ENCODE measurements at places on chromosomes 3 and 15. TPM values are rescaled to one million over a fixed set of nuclear protein-coding genes. Genes with fewer than 3 reads are reported as not detected.
A peak's percentile ranks its signal among the peaks of the same experiment; 100 is the strongest.

GRCh38 chr3:100570811-100571210 lies 38.6 kb upstream of the ADGRG7 start:
- H3K27me3 ChIP-seq, result peaks cover 1% of the 10 kb centered on the region
- no peak overlapping the region for H3K27ac ChIP-seq
- no peak overlapping the region for H3K4me3 ChIP-seq

GRCh38 chr3:186178412-186178811 lies 69.5 kb upstream of the ETV5 start:
- no peak overlapping the region for H3K27ac ChIP-seq
- H3K4me1 ChIP-seq, result peaks cover 27% of the 10 kb centered on the region
- no peak overlapping the region for H3K4me3 ChIP-seq
- no peak for DNase-seq
- H3K27me3 ChIP-seq, result peaks cover 2% of the 10 kb centered on the region

DNA sequence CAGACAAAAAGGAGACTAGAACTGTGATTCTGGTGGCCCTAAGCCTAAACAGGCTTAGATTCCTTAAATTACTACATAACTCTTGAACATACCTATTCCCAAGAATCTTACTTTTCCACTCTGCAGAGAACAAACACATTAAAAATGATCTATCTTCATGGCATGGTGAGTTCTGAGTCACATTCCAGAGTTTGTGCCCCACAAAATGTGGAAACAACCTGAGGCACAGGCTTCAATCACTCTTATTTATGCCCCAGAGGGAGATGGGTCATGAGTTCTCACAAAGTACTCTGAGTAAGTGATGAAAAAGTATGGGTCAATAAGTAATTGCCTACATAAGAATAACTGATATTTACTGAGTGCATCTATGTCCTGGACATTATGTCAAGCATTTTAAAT lies 137.5 kb upstream of the SLC2A2 start:
- H3K4me1 ChIP-seq, result peaks cover 11% of the 10 kb centered on the region
- no peak for DNase-seq
- peak overlapping the region; percentile 23 for H3K27ac ChIP-seq

GRCh38 chr3:172317481-172317880 lies 130.8 kb downstream of the GHSR start:
- H3K27me3 ChIP-seq, result peaks cover 14% of the 10 kb centered on the region
- H3K27ac ChIP-seq, result no peak overlapping the region
- peaks cover 12% of the 10 kb centered on the region for H3K4me1 ChIP-seq
- no peak for DNase-seq
- peaks cover 4% of the 10 kb centered on the region for H3K36me3 ChIP-seq

GRCh38 chr3:97863775-97864174 lies 42.0 kb downstream of the CRYBG3 start:
- peaks cover 2% of the 10 kb centered on the region for H3K27me3 ChIP-seq
- no peak overlapping the region for H3K4me3 ChIP-seq
- no peak for DNase-seq
- H3K27ac ChIP-seq, result no peak overlapping the region

GRCh38 chr3:168049367-168049974 lies 46.3 kb downstream of the GOLIM4 start:
- H3K4me3 ChIP-seq, result no peak overlapping the region
- DNase-seq, result no peak
- H3K27me3 ChIP-seq, result no peaks in the 10 kb centered on the region

GRCh38 chr3:49327485-49327884 lies 12.4 kb downstream of the USP4 start:
- peaks cover 40% of the 10 kb centered on the region for H3K36me3 ChIP-seq
- no peak overlapping the region for H3K27ac ChIP-seq
- no peak for DNase-seq
- H3K4me1 ChIP-seq, result peaks cover 6% of the 10 kb centered on the region

The SEMA7A gene
- polyA plus RNA-seq, result 0.90 TPM

The SNX22 gene
- 1.8 TPM for polyA plus RNA-seq

- no peak overlapping the region for H3K27ac ChIP-seq
- H3K36me3 ChIP-seq, result no peaks in the 10 kb centered on the region
- peaks cover 4% of the 10 kb centered on the region for H3K27me3 ChIP-seq
Observed at GRCh38 chr3:142993958-142994442, 7.4 kb upstream of the U2SURP start.
